CD4-positive, alpha-beta T cell treated with Interleukin-1 beta for 1 hour (primary cell): ENCODE measurements at places on chromosomes 7 and 10.
A peak's percentile ranks its signal among the peaks of the same experiment; 100 is the strongest.

DNA sequence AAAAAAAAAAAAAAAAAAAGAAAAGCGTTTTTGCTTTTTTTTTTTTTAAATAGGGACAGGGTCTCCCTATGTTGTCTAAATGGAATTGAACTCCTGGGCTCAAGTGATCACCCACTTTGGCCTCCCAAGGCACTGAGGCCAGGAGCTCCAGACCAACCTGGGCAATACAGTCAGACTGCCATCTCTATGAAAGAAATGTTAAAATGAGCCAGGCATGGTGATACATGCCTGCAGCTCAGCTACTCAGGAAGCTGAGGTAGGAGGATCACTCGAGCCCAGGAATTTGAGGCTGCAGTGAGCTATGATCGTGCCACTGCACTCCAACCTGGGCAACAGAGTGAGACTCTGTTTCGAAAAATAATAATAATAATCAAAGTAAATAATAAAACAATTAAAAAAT is 16.5 kb upstream of the LMTK2 start:
- no peak for DNase-seq

- DNase-seq: no peak
Observed at GRCh38 chr7:13105209-13105608, 417.8 kb downstream of the ARL4A start.

- DNase-seq: no peak
Observed at GRCh38 chr7:7992506-7992905, 23.9 kb downstream of the GLCCI1 start.

DNA sequence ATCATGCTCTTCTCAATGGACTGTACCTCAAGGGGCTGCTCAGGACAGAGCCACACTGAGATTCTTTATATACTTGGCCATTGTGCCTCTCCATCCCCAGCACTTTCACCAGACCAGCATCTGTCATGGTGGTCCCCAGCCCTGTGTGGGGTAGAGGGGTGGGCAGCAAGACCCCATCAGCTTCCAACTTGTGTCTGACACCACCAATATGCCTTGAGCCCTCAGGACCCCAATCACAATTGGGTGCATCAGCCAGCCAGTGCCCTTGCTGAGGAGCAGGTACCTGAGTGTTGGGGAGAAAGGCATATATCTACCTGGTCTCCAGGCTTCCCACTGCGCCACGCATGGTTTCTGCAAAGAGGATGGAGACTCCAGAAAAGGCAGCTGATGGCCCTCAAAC is 56.3 kb downstream of the GRID1 start:
- DNase-seq: no peak

DNA sequence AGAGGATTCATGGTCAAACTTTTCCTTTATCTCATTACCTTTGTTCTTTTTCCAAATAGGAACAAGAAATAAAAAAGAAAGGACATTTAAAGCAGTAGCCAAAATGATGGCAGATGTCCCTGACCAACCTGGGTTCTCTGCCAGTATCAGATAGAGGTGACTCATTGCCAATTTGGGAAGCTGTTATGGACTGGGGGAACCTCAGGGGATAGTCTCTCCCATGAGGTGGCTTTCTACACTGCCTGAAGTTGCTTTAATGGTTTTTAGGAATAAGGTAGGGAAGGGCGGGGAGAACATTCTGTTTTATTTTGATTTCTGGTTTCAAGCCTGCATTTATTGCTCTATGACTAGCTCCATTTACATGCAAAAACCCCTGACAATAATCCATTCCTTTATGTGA is 457.9 kb upstream of the TPK1 start:
- DNase-seq: no peak

GRCh38 chr10:92756201-92757065 is 66.7 kb downstream of the HHEX start:
- no peak for DNase-seq

- no peak for DNase-seq
Observed at GRCh38 chr10:2885288-2886278, 181.8 kb upstream of the PFKP start.

- DNase-seq: no peak
Observed at GRCh38 chr10:7834262-7834661, 16.0 kb downstream of the TAF3 start.

DNA sequence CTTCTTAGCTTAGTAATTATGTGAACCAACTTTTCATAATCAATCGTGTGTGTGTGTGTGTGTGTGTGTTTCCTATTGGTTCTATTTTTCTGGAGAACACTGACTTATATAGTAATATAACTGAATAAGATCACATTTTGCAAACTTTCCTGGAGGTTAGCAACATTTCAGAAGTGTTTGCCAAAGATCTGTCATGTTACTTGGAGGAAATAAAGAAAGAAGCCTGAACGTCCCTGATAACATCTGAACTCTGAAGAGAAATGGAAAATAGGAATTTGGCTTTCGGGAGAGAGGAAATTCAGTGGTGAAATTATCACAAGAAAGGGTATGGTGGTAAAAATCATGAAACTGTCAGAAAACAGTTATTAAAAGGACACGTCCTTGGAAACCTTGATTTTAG is 984.4 kb upstream of the AUTS2 start:
- DNase-seq: no peak

DNA sequence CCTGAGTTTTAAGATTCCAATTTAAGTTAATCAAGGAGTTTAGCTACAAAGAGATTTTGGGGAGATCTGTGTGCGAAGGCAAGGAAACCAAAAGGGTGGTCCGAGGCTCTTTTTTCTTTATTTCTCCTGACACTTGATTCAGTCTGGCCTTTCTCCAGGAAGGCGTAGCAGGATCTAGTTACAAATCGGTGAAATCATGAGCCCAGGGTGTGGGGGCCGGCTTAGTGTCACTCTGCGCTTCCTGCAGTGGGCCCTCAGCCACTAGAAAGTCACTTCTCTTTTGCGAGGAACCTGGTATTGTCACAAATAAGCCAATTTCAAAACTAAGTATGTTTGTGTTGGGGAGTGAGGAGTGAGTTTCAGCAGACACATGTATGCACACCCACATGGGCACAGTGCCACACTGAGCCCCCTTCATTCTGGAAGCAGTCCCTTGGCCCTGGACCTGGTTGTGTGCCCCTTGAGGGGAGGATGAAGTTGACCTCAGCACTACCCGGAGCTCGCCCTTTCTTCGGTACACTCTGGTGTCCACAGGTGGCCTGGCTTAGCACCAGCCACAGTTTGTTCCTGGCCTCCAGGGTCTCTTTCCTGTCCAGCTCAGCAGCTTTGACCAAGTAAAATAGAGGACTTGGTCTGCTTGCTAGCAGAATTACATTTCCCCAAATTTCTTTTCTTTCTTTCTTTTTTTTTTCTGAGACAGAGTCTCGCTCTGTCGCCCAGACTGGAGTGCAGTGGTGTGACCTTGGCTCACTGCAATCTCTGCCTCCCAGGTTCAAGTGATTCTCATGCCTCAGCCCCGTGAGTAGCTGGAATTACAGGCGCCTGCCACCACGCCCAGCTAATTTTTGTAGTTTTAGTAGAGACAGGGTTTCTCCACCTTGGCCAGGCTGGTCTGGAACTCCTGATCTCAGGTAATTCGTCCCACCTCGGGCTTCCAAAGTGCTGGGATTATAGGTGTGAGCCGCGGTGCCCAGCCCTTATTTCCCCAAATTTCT is 84.0 kb upstream of the BTBD16 start:
- DNase-seq: no peak

- no peak for DNase-seq
Observed at GRCh38 chr10:49465736-49466135, 69.8 kb upstream of the DRGX start.

GRCh38 chr10:49197171-49197570 is 9.0 kb upstream of the TMEM273 start:
- no peak for DNase-seq

DNA sequence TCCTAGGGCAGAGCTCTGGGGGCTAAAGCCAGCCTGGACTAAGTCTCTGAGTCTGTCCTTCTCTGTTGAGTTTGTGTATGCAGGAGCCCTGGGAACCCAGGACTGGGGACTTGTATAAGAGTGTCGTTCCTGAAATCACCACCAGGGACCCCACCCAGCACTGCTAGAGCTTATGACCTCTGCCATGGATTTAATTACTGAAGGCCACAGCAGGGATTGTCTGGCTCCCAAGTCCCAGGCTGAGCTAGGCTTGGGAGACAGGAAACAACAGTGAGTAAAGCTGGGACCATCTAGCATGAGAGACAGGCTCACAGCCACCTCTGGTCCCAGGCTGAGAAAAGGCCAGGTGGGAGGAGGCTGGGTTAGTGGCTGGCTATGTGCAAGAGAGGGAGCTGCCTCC is 1.4 kb upstream of the TSPAN15 start:
- DNase-seq: peak; percentile 60

DNA sequence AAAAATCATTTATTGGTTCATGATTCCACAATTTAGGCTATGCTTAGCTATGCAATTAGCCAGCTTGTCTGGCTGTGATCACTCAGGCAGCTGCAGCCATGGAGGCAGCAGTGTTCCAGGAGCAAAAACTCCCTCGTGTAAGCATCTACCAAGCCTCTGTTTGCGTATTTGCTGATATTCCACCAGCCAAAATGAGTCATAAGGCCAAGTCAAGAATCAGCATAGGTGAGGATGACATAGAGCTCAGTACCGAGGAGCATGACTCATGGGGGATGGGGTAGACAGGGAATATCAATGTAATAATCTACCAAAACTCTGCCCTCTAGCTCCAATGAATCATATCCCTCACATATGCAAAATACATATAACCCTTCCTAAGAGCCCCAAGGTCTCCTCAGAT is 63.3 kb downstream of the IMMP2L start:
- no peak for DNase-seq

GRCh38 chr7:44062180-44062902 is 3.0 kb downstream of the PGAM2 start:
- DNase-seq: no peak

DNA sequence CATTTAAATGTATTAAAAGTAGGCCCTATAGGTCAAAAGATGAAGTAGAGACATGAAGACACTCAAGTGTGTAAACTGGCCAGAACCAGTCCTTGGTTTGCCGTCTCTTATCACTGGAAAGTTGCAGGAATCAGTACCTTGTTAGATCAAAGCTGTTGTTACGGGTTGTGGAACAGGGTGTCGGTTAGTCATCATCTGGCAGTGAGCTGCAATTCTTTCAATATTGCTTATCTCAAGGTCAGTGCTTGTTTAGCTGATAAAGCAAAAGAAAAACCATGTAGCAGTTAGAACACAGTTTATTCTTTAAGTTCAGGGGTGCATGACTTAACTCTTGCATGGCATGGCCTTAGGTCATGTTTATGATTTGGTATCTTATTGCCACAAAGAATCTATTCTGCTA is 10.0 kb upstream of the SLC13A1 start:
- no peak for DNase-seq
